ENCODE measurements at places on chromosomes 5 and 9. TPM values are rescaled to one million over a fixed set of nuclear protein-coding genes. Genes with fewer than 3 reads are reported as not detected.

Gene RNF183
- not detected for total RNA-seq

Gene CTNND2
- not detected for total RNA-seq

Gene SH3TC2
- 0.29 TPM for total RNA-seq

Gene PLPPR1
- not detected for total RNA-seq

Gene ADGRV1
- total RNA-seq, result 0.76 TPM

Gene PCDHAC1
- 1.4 TPM for total RNA-seq

Gene SPATA6L
- 2.1 TPM for total RNA-seq

Gene OR1L1
- total RNA-seq, result not detected

Gene C5orf24
- total RNA-seq, result 30.3 TPM

Gene PRLR
- not detected for total RNA-seq

Gene CTSV
- total RNA-seq, result 12.4 TPM

Gene MAML1
- 23.0 TPM for total RNA-seq

Gene SYNPO
- total RNA-seq, result 30.7 TPM
